Neuronal stem cell (in vitro differentiated cells): ENCODE measurements at places on chromosomes 3 and 15.

DNA sequence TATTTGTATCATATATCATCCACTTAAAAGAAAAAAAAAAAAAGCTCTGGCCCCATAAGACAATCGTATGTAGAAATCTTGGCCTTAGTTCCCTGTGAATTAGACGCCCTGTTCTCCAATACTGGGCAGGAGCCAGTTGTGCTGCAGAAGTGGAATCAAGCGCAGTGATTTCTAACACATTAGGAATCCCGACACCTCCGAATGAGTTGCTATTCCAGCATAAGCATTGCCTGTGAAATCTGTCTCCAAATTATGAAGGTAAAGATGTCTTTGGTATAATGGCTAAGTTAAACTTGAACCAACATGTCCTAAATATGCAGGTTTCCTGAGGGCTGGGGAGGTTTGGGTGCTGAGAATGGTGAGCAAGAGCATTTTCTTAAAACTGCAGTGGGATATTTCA lies 199.4 kb upstream of the ARRDC4 start:
- H3K4me1 ChIP-seq: no peaks in the 10 kb centered on the region
- H3K36me3 ChIP-seq: no peaks in the 10 kb centered on the region
- H3K27me3 ChIP-seq: no peaks in the 10 kb centered on the region
- H3K27ac ChIP-seq: no peak overlapping the region
- no peak for DNase-seq
- H3K4me3 ChIP-seq: no peak overlapping the region

DNA sequence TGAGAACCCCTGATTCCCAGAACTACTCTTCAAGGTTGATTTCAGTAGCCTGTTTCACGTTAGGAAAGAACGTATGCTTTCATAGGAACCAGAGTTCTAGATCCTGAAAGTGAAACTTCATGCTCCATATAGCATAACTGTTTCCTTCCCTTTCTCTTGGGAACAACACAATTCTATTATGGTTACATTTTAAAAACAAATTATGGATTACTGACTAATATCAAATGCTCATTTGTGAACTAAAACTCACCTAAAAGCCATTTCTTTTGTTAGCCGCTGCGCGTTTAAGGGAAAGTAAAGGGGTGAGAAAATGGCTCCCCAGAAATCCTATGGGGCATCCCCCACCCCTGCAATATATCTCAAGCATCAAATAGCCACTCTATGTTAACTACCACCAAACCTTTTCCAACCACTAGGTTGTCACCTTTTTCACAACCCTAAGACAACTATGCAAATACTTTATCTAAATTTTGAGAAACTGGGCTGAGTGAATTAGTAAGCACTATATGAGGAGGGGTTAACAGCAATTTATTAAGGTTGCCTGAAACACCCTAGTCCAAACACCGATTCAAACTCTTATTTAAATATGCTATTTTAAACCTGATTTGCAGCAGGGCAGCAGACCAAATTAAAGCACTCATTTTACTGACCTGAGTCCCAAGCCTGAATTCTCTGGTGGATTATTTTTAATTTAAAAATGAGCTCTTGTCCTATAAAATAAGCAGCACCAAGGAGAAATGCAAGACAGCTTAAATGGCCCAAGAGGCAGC lies 2.4 kb downstream of the SIAH2 start:
- DNase-seq: no peak
- H3K4me1 ChIP-seq: peaks cover 5% of the 10 kb centered on the region
- peaks cover 2% of the 10 kb centered on the region for H3K27me3 ChIP-seq
- no peak overlapping the region for H3K27ac ChIP-seq
- H3K4me3 ChIP-seq: no peak overlapping the region
- no peaks in the 10 kb centered on the region for H3K36me3 ChIP-seq

- no peak for DNase-seq
- H3K4me1 ChIP-seq: no peaks in the 10 kb centered on the region
- H3K36me3 ChIP-seq: no peaks in the 10 kb centered on the region
- no peak overlapping the region for H3K27ac ChIP-seq
These were observed 57.3 kb upstream of the OSTN start for GRCh38 chr3:191141728-191142127.

- peaks cover 4% of the 10 kb centered on the region for H3K4me1 ChIP-seq
- no peaks in the 10 kb centered on the region for H3K27me3 ChIP-seq
- H3K4me3 ChIP-seq: peak within 1 kb of the TSS; percentile 64
- peaks cover 29% of the 10 kb centered on the region for H3K36me3 ChIP-seq
These were observed at the start of gene MAP6D1 for GRCh38 chr3:183825456-183826161. MAP6D1 (minus strand) TSS chr3:183825577; CDS start chr3:183825547, 30 bp downstream.

- no peaks in the 10 kb centered on the region for H3K36me3 ChIP-seq
- H3K4me3 ChIP-seq: no peak overlapping the region
- DNase-seq: no peak
- H3K4me1 ChIP-seq: no peaks in the 10 kb centered on the region
- no peaks in the 10 kb centered on the region for H3K27me3 ChIP-seq
These were observed 74.9 kb upstream of the SKOR1 start for GRCh38 chr15:67750371-67750770.

DNA sequence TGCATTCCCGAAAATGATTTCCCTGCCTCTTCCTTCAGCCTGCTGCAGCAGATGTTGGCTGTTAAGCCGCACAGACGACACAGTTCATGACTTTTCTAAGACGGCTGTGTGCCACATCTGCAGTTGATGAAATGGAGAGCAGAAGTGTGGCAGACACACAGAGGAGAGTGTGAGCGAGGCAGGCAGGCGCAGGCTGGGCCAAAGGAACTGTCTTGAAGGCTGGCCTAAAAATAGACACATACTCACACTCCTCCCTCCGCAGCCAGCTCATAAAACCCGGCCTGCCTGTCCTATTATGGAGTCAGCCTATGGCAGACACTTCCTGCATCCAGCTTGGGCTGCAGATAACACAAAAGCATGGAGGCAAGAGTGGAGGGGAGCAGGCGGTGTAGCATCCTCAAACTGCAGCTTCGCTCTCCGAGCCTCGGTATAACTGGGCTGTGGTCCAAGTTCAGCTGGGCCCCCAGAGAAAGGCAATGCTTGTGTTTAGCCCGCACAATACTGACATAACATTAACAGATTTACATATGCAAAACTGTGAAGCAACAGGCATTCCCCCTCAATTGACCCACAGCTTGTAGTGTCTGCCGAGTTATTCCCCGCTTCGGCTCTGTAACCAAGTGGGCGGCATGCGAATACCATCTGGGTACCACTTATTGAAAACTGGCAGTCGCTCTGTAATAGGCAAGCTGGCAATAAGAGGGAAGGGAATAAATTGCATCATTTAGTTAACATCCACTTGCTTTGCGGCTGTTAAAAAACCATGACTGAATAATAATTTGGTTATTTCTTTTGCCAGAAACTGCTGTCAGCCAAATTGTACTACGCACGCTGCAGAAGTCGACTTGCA lies 40.8 kb downstream of the FOXP1 start:
- no peak overlapping the region for H3K4me3 ChIP-seq
- no peaks in the 10 kb centered on the region for H3K27me3 ChIP-seq
- no peak for DNase-seq
- no peak overlapping the region for H3K27ac ChIP-seq
- H3K4me1 ChIP-seq: peaks cover 4% of the 10 kb centered on the region

DNA sequence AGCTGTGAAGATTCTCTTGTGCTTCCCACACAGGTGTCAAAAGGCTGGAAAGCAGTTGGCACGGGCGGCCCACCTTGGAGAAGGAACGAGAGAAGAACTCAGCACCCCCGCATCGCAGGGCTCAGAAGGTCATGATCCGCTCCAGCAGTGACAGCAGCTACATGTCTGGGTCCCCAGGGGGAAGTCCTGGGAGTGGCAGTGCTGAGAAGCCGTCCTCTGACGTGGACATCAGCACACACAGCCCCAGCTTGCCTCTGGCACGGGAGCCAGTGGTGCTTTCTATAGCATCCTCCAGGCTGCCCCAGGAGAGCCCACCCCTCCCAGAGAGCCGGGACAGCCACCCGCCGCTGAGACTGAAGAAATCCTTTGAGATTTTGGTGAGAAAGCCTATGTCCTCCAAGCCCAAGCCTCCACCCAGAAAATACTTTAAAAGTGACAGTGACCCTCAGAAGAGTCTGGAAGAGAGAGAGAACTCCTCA lies 31.4 kb downstream of the STARD5 start:
- H3K27ac ChIP-seq: no peak overlapping the region
- no peak overlapping the region for H3K4me3 ChIP-seq
- peaks cover 3% of the 10 kb centered on the region for H3K4me1 ChIP-seq
- no peak for DNase-seq

DNA sequence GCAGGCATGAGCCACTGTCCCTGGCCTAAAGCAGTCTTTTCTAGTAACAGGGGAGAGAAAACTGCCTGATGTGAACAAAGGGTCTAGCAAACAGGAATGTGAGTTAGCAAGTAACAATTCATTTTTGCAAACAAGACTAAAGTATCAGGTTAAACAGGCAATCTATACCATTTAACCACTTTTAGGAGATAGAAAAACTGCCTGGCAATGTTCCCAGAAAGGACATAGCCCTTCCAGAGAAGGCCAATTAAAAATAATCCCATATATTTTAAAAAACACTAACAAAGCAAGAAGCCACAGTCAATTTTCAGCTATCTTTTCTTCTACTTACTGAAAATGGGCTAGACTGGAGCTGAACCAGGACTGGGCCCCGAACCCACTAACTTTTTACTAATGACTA lies 6.3 kb downstream of the RBSN start:
- no peaks in the 10 kb centered on the region for H3K4me1 ChIP-seq
- no peak overlapping the region for H3K27ac ChIP-seq
- peaks cover 14% of the 10 kb centered on the region for H3K36me3 ChIP-seq
- H3K4me3 ChIP-seq: no peak overlapping the region

DNA sequence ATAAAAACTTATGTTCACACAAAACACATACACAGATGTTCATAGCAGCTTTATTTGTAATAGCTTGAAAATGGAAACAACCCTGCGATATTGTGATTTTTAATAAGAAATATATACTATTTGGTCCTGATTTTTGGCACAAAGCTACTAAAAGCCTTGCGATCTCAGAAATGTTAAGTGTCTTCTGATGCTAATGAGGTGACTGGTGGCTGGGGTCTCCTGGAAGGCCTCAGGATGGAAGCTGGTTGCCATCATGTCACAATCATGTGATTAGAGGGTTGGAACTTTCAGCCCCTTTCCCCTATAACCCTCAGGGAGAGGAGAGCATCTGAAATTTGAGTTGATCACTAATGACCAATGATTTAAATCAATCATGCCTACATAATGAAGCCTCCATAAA lies 278.4 kb upstream of the UBE2E1 start:
- no peaks in the 10 kb centered on the region for H3K36me3 ChIP-seq
- H3K4me3 ChIP-seq: no peak overlapping the region
- DNase-seq: no peak
- H3K27ac ChIP-seq: no peak overlapping the region
- H3K4me1 ChIP-seq: no peaks in the 10 kb centered on the region

DNA sequence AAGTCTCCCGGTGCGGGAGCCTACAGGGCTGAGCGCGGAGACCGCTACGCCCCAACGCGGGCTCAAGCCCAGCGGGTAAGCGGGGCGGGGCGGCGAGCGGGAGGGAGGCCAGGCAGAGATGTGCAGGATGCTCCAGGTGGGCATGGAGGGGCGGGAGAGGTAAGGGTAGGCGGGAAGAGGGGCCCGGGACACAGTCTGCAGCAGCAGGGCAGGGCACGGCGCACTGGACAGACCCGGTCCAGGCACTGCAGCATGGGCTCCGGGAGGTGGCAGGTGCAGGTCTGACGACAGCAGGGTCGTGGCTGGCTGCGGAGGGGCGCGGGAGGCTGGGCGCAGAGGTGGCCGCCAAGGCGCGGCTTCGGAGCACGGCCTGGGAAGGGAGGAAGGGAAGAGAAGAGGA lies 102.8 kb downstream of the GABRB3 start:
- DNase-seq: no peak
- no peaks in the 10 kb centered on the region for H3K27me3 ChIP-seq
- no peak overlapping the region for H3K27ac ChIP-seq
- no peak overlapping the region for H3K4me3 ChIP-seq
- H3K36me3 ChIP-seq: no peaks in the 10 kb centered on the region
- H3K4me1 ChIP-seq: peaks cover 8% of the 10 kb centered on the region
